ENCODE measurements at places on chromosomes 1 and 21.

DNA sequence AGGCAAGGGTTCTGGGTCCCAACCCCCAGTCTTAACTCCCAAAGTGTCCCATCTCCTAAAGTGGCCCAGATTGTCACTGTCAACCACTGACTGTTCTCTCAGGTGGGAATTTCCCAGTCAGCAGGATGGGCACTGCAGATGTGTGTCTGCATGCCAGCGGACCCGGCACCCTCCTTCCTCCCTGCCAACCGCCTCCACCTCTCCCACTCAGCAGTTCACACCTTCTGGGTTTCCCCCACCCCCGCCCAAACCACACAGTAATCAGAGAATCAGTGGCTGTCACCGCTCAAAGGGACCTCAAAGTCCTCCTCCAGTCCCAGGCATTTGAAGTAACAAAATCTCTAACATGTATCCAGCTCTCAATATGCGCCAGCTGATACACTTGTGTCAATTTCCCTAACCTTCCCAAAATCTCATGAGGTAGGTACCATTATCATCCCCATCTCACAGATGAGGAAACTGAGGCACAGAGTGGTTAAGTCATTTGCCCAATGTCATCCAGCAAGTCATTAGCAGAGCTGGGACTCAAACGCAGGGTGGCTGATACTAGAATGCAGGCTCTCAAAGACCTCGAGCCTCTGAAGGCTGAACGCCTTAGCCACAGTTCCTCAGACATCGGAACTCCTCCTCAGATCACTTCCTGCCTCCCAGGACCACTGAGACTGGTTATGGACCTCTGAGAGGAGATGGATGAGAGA, 4.8 kb downstream of the RUNX3 start:
- no peak for DNase-seq

DNA sequence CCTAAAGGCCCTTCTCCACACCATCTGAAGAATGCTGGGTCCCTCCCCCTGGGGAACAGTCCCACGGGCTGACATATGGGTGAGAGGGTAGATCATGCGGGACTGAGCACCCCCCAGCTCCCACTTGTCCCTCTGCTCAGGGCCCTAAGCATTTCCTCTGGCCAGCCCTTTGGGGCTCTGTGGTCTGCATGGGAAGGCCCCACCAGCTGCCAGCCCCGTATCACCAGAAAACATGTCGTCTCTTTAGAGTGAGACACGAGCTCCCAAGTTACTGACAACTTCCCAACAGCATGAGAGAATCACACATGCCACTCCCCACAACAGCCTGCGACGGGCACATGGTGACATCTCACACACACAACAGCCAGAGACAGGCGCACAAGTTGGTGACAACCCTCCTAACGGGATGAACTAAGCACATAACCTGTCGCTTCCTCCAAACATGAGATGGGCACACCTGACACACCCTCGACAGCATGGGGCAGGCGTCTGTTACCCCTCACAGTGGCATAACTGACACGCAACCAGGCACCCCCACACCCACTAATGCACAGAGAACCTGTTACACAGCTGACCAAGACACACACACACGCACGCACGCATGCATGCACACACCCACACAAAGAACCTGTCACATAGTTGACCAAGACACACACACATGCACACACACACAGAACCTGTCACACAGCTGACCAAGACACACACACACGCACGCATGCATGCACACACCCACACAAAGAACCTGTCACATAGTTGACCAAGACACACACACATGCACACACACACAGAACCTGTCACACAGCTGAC, 41.2 kb downstream of the AHDC1 start:
- no peak for DNase-seq

- no peak for DNase-seq
Measured at GRCh38 chr1:192702212-192702902, 66.4 kb downstream of the RGS13 start.

- no peak for DNase-seq
Measured at GRCh38 chr1:245332513-245332912, 177.7 kb downstream of the KIF26B start.

GRCh38 chr1:76802094-76802493, 65.2 kb upstream of the ST6GALNAC5 start:
- DNase-seq, result no peak

GRCh38 chr1:245908543-245908942, 598.5 kb downstream of the SMYD3 start:
- no peak for DNase-seq

DNA sequence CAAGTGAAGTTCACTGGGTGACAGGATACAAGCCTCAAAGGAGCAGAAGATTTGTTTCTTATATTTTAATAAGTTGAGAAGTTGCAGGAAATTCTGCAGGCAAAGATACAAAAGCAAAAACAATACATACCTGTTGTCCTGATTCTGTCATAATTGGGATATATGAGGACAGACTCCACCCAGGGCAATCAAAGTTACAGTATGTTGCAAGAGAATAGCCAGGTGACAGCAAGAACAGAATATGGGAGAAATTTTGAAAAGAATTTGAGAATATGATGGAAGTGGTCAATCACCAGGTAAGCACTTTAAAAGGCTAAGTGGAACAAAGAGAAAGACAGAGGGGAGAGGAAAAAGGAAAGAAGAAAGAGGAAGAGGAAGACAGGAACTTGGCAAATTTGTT, 607.6 kb upstream of the ADGRL4 start:
- no peak for DNase-seq

- DNase-seq, result no peak
Measured at GRCh38 chr21:28066596-28067387, 925.9 kb downstream of the LTN1 start.

DNA sequence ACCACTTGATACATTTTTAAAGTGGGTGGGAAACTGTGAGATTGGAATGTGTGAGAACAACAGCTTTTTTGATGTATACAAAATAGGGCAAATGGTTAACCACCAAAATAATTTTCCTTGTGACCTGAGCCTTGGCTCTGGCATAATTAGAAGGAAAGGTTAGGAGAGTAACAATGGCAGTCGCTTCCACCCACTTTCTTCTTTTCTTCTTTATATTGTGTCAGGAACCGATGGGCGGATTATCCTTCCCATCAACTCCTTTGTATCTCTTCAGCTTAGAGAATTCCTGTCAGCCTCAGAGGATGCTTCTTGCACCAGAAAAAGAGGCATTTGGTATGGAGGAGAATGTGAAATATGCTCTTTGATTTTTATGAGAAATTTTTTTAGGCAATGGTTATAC, 90.6 kb downstream of the SDCCAG8 start:
- no peak for DNase-seq

DNA sequence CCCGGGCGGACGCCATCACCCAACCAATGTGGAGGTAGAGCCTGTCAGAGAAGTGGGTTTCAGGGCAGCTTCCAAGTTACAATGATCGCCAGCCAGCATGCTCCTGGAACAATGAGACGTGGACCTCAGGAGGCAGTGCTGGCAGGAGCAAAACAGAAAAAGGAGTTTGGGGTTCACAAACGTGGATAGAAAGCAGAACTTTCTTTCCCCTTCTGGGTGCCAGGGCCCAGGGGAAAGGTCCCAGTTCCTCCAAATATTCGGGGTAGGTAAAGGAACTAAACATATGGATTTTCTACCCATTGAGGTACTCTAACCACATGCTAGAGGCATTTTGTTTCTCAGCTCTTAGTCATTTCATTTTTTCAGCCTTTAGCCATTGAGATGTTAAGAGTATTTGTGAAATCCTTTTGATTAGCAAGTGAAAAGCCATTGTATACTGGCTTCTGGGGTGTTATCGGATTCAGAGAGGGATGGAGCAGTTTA, 488.4 kb upstream of the ADGRL2 start:
- no peak for DNase-seq

DNA sequence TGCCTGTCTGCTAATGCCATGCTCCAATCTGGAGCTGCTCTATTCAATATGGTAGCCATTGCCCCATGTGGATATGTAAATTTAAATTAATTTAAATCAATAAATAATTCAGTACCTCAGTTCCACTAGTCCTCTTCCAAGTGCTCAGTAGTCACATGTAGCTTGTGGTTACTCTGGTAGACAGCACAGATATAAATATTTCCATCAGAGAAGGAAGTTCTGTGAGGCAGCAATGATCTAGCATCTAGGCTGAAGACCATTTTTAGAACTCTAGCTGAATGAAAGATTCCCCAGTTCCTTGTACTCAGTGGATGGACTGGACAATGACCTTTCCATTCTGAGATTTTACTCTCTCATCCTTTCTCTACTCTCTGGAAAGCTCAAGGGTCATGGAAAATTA, 25.8 kb upstream of the CAPZB start:
- peak; percentile 33 for DNase-seq

- DNase-seq, result no peak
Measured at GRCh38 chr1:226495716-226496115, 52.8 kb upstream of the STUM start.

GRCh38 chr1:183583466-183583865, 6.8 kb downstream of the NCF2 start:
- DNase-seq, result no peak

- no peak for DNase-seq
Measured at GRCh38 chr1:171220581-171221054, 27.7 kb upstream of the FMO1 start.
